ENCODE measurements at places on chromosomes 7 and 10. TPM values are rescaled to one million over a fixed set of nuclear protein-coding genes. Genes with fewer than 3 reads are reported as not detected.

DNA sequence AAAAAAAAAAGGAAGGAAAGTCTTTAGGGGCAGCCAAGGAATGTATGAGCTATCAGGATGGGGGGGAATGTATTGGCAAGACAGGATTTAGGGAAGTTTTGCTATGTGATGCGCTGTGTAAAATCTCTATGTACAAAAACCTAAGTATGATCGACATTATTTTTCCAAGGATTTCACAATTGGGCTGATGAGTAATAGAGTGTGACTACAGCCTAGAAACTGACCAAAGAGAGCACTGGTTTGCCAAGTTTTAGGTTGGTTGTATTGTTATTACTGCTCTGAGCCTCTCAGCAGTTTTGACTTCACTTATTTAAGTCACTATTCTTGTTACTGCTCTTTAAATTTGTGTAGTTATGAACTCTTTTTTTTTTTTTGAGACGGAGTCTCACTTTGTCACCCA is 107.3 kb downstream of the NRCAM start:
- peak; percentile 46 for DNase-seq

- no peak for DNase-seq
Observed at GRCh38 chr10:82206831-82207230, 331.8 kb downstream of the NRG3 start.

Gene ZNF467
- 3.3 TPM for total RNA-seq

DNA sequence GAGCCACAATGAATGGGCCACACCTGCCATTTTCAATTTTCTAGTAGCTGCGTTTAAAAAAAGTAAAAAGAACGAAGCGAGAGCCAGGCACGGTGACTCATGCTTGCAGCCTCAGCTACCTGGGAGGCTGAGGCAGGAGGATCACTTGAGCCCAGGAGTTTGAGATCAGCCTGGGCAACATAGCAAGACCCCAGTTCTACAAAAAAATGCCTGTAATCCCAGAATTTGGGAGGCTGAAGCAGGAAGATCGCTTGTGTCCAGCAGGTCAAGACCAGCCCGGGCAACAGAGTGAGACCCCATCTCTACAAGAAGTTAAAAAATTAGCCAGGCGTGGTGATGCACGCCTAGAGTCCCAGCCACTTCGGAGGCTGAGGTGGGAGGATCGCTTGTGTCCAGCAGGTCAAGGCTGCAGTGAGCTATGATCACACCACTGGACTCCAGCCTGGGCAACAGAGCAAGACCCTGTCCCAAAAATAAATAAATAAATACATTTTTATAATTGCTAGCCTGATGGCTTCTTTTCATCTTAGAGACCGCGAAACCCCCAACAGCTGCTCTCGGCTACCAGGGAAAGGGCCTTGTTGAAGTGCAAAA is 32.1 kb downstream of the MICALL2 start:
- DNase-seq, result no peak

DNA sequence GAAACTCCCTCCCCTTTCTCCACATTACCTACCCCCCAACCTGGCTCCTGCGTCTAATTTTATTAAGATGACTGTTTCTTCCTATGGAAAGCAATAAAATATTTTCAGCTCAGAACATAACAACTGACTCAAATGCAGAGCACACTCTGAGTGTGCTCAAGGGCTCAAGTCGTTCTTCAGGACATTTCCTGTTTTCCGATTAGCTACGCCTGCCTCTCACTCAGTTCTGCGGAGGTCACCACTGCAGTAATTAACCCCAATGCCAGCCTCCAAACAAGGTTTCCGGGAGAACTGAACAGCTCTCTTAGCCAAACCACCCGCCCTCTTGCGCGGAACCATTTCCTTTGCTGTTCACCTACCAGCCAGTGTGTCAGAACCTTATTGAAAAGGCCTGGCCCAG is 19.3 kb downstream of the MYOF start:
- DNase-seq, result no peak

DNA sequence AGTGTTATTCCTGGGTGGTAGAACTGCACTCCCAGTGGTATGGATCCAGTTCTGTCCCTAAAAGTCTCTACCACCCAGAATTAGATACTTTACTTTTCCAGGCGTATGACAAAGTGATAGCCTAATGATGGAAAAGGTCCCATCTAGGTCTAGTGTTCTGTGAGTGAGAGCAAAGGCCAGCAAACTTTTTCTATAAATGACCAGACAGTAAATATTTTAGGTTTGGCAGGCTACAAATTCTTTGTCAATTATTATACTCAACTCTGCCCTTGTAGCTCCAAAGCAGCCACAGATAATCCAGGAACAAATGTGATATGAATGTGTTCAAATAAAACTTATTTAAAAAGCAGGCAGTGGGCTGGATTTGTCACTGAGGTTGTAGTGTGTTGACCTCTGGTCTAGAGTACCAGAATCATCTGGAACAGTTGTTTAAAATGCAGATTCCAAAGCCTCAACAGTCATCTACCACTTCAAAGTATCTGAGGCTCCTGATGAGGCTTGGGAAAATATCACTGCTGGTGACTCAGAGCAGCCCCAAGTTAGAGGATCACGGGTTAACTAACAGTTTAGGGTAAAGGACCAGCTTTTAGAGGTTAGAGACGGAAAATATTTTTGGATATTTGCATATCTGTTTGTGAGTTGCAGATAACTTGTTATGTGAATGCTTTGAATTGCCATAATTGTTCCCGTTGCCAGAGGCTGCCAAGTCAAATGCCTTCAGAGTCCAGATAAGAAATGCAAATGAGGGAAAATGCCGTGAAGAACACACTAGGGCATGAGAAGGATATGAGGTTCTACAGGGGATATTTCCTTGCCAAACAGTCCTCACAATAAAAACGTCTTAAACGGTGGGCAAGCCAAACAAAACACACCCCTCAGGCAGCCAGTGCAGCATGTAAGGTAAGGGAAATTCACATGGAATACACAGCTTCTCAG is 19.4 kb downstream of the NRAP start:
- peak; percentile 88 for DNase-seq

DNA sequence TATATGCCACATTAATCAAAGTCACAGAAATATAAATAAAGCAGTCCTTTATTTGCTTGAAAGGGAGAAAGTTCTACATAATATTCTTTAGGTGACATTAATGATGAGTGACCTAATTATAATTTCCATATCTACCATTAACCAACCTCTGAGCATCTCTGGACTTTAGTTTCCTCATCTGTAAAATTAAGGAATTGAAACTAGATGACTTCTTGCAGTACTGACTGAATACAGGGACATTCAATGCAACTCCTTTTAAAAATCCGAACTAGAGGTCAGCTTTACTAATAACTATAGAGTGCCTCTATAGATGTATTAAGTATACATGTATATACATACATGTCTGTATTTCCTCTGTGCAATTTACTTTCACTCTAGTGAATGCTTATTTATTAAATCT is 3.9 kb downstream of the FMC1 start:
- no peak for DNase-seq

GRCh38 chr10:25175527-25176420 is 973 bp downstream of the GPR158 start:
- DNase-seq, result no peak

DNA sequence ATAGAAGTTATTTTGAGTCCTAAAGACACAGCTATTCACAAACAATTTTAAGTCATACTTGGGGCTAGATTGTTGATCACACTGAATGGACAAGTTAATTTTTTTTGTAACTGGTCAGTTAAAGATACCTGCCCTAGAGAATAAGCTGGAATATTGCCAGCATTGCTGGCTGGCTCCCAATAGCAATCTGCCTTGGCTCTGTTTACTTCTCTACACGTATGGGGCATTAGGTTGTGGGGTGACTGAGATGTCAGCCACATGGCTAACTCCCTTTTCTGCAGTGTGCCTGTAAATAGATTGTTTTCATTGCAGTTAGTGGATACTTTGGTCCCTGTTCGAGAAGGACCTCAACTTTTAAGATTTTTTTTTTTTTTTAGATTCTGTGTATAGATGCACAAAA is 128.2 kb downstream of the SEMA3E start:
- DNase-seq, result no peak

DNA sequence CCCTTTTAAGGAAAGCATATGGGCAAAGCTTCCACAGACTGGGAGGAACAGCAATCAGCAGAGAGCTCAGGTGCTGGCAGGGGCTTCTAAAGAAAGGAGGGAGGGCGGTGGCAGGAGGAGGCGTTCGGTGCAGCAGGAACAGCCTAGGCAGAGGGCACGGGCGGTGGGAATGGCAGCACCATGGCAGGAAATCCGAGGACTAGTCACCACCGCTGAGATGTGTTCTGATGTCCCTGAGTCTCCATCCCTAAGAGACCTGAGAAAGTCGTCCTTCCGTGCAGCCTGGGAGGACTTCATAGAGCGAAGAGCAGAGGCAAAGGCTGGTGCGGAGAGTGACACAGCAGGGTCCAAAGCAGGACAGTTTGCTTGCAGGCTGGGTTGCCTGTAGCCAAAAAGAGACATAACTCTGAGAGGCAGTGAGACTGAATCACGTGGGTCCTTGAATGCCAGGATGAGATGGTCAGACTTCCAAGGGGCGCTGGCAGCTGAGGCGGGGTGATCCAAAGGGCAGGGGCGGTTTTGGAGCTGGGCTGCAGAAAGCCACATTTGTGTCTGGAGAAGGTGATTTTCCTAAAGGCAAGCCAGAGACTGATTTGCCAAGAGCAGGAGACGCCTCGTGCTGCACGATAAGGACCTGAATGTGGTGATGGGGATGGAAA is 35.8 kb upstream of the GRID1 start:
- no peak for DNase-seq

Gene ZNF107
- total RNA-seq, result 3.6 TPM

Gene HSPA12A
- 10.6 TPM for total RNA-seq
